ENCODE measurements at places on chromosomes 7 and 10. TPM values are rescaled to one million over a fixed set of nuclear protein-coding genes. Genes with fewer than 3 reads are reported as not detected.

DNA sequence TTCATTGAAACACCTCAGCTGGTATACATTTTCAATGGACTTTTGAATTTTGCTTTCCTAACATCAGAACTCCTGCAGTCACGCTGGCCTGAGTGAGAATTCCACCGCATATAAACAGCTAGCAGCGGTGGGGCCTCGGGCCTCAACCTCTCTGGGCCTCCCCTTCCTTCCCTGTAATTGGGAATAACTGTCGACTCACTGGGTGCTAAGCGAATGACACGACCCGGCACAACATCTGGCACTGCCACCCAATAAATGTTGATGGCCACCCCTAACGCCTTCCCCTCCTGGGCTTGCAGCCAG lies 670 bp downstream of the RCC1L start:
- no peak for DNase-seq

DNA sequence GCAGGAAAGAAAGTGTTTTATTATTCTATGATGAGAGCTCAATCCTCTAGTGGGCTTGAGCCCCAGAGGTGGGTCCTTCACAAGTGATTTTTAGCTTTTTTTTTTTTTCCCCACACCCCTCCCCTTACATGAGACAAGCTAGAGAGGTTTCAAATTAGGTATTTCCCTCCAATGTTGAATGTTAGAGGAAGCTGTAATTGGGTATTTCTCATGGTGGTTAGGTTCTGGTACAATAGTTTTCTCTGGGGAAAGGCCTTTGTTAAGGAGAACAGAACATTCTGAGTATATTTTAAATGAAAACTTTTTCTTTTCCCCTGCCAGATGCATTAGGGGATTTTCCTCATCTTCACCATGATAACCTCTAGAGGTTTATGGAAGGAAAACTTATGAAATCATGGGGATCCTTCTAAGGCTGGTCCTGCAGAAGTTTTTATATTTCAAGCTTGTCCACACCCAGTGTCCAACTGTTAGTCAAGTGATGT lies 1039.7 kb downstream of the NRG3 start:
- DNase-seq: no peak

DNA sequence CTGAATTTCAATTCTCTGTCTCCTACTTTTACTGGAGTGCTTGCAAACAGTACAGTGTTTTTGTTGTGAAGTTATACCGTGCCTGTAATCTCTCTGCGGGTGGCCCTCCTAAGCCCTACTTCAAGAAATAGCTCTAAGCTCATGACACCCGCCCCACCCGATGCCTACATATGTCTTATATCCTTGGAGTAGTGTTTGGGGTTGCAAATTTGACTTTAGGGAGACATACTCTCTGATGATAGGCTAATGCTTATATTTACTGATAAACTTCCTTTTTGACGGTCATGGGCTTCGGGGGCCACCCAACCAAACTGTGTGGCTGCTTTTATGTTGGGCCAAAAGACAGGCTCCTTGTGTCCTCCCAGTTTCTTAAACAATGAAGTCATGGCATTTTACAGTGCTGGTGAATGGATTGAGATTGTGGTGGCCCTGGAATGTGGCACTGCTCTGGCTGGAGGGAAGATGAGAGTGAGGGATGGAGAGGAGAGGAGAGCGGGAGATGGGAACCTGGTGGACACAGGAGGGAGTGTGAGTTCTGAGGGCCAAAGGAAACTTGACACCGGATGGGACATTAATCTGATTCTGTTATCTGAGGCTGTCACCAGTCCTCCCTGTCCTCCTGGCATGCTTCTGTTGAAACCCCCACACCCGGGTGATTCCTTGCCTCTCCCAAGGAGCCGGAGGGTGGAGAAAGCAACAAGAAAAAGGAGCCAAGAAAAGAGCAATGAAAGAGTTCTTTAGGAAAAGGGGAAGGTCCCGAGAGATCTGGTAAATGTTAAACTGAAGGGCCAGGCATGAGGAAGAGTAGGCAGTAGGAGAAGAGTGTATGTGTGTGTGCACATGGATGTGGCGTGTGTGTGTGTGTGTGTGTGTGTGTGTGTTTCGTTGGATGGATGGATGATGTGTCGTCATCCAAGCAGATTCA lies 113.3 kb downstream of the TCF7L2 start:
- DNase-seq: no peak

- DNase-seq: no peak
Observed at GRCh38 chr7:101060992-101061391, 24.3 kb upstream of the TRIM56 start.

DNA sequence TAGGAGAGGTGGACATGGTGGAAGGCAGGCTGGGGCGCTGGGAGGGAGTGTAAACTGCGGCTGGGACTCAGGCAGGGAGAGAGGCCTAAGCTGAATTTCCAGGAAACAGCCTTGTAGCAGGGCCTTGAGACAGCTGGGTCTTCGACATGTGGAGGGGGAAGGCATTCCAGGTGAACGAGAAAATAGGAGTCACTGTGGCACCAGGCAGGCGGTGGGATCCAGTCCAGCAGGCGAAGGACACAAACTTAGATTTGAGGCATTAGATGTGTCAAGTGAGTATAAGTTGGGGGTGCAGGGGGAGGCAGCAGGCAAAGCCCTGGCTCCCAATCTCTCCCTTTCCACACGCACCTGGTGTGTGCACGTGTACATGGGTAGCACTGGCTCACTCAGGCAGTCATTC lies 105.3 kb downstream of the PTPN20 start:
- no peak for DNase-seq

DNA sequence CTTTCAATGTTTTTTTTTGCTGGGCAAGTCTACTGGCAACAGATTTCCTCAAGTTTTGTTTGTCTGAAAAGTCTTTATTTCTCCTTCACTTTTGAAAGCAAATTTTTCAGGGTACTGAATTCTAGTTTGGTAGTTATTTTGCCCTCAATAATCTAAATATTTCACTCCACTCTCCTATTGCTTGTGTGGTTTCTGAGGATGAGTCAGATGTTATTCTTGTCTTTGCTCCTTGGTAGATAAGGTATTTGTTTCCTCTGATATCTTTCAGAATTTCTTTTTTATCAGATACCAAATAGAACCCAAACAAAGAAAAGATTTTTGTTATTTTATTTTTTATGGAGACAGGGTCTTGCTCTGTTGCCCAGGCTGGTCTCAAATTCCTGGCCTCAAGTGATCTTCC lies 99.2 kb upstream of the MALRD1 start:
- no peak for DNase-seq

Gene CLRN3
- total RNA-seq: not detected

GRCh38 chr10:79137826-79138225 lies 69.1 kb downstream of the ZMIZ1 start:
- DNase-seq: no peak

GRCh38 chr10:128069351-128070051 lies 56.7 kb downstream of the MKI67 start:
- peak; percentile 88 for DNase-seq

Gene TRPV6
- total RNA-seq: not detected

- no peak for DNase-seq
Observed at GRCh38 chr7:106376026-106376799, 91.4 kb upstream of the NAMPT start.

DNA sequence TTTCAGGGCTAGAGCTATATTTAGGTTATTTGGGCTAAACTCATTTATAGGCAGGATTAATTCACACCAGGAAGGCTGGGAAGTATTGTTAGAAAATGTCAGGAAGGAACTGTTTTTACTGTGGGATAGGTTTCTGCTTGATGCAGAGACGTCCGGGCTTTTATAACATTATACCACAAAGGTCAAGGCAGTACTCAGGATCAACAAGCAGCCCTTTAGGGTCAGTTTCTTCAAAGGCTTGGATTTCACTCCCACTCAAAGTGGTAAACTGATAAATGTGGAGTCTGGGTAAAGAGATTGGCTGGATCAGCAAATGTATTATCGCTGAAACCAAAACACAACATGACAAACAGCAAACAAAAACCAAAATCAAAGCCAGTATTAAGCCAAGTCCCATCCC lies 127.2 kb downstream of the ARL5B start:
- no peak for DNase-seq

GRCh38 chr10:103921248-103921647 lies 3.3 kb upstream of the STN1 start:
- no peak for DNase-seq

- peak; percentile 50 for DNase-seq
Observed at GRCh38 chr7:135206941-135207391, 4.4 kb downstream of the WDR91 start.

DNA sequence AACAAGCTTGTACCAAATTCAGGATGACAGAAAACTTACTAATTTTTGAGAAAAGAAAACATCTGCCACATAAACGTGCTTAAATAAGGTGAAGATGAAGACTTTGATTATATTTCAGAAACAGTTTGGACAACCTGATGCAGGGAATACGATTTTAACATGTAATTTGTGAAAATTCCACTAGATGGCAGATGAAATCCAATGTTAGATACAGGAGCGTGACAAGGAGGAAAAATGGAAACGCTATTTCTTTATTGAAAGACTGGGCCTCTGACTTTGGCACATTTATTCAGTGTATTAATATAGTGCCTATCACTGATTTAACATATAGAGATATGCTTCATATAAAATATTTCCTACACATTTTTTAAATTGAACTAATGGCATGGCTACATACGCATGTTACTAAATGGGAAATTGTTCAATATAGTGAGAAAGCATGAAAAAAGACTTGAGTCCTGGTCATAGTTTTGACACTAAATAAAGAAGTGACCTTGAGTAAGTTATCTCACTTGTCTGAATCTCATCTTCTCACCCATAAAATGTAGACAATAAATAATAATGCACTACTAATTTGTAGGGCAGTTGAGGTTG lies 60.7 kb downstream of the CD36 start:
- peak; percentile 18 for DNase-seq

- DNase-seq: no peak
Observed at GRCh38 chr10:80523773-80524172, 13.9 kb upstream of the SH2D4B start.

DNA sequence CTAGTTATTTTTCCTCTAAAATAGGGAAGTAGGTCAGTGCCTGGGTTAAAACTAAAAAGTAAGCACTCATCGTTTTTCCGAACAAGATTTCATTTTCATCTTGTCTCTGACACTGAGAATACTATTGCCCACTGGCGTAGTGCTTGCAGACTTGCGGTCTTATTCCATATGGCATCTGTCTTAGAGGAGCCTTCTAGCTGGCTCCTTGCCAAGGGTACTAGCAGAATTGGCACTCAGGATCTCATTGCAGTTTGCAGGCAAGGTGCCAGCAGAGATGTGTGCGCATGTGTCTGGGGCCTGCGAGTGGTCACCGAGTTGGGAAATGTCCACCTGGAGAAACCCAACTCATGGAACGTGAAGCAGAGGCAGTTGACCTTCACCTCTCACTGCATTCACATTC lies 143.4 kb downstream of the CELF2 start:
- DNase-seq: peak; percentile 66

Gene ASAH2
- total RNA-seq: 1.9 TPM

GRCh38 chr7:14483663-14484062 lies 418.9 kb downstream of the DGKB start:
- no peak for DNase-seq

Gene STEAP4
- total RNA-seq: not detected

DNA sequence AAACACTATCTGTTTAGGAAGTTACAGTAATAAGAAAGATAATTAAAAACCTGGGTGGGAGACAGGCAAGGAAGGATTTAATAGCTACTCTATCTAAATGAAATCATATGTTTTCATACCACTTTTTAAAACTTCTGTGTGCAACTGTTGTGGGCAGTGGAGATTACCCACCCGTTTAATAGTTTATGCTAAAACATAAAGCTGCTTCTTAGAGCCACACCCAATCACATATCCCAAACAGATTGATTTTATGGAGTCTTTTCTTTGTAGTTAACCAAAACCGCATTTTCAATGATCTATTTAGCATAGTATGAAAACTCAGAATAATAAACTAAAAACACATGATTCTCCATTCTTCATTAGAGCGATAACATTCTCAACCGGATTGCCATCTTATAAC lies 304.1 kb downstream of the AGMO start:
- no peak for DNase-seq

Gene ADARB2
- total RNA-seq: 0.96 TPM
